NCI-H446 (cell line): ENCODE measurements at places on chromosomes 11 and 22.

GRCh38 chr11:21144531-21144930 lies 475.1 kb downstream of the NELL1 start:
- no peak for DNase-seq

GRCh38 chr22:39237318-39238100 lies 7.3 kb downstream of the PDGFB start:
- DNase-seq, result no peak

GRCh38 chr11:11010624-11011127 lies 152.8 kb upstream of the ZBED5 start:
- DNase-seq, result no peak

DNA sequence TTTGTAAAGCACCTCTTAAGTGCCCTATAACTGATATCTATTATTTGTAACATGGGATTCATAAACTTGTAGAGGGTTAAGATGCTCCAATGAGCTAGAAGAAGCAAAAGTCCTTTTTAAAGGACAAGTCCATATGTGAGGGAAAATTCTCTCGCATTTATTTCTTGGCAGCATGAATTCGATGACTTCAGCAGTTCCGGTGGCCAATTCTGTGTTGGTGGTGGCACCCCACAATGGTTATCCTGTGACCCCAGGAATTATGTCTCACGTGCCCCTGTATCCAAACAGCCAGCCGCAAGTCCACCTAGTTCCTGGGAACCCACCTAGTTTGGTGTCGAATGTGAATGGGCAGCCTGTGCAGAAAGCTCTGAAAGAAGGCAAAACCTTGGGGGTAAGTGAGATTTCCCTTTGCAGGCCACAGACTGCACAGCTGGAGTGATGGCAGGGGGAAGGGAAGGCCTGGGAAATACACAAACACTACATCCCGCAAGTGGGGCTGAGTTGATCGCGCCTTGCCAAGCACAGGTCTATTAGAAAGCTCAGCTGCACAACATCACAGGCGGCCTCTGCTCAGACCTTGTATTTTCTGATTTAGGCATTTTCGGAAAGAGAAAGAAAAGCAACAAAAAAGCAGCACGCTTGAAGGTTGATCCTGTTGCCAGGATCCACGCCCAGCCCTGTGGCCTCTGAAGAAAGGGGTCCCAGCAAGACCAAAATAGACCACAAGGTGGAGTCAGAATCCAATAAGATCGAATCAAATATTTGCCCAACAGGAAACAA lies 1.5 kb downstream of the MS4A8 start:
- DNase-seq, result no peak

DNA sequence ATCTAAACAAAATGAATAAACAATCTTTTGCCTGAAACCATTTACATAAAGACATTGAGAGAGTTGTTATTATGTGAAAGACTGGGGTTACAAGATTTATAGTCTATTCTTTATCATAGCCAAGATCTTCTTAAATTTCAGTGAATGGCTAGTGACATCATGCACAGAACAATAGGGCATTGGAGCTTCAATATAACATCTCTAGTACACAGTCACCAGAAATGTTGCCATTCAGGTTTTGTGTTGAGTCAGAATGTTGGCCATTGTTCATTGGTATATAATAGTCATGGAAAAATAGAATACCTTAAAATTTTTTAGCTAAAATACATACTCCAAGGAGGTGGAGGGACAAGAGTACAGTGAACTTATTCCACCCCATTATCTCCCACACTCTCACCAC lies 44.3 kb downstream of the SLC5A12 start:
- no peak for DNase-seq

- DNase-seq, result no peak
Observed at GRCh38 chr11:96607864-96608558, 218.2 kb downstream of the JRKL start.

GRCh38 chr11:1497600-1497999 lies 11.0 kb upstream of the MOB2 start:
- DNase-seq, result no peak

DNA sequence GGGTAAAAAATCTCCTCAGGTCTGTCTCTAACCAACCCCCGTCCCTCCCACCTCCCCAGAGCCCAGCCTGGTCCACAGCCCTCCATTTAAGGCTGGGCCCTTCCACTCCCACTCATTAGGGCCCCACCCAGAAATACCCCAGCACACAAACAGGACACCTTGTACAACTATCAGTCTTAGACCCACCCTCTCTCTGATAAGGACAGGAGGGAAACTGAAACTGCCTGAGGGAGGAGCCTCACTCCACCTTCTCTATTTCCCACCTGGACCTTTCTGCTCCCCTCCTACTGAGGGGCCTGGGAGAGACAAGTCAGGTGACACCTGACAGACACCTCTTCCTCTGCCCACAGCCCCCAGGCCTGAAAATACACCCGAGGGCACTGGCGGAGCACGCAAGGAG lies 90.2 kb downstream of the PLEKHA7 start:
- no peak for DNase-seq

DNA sequence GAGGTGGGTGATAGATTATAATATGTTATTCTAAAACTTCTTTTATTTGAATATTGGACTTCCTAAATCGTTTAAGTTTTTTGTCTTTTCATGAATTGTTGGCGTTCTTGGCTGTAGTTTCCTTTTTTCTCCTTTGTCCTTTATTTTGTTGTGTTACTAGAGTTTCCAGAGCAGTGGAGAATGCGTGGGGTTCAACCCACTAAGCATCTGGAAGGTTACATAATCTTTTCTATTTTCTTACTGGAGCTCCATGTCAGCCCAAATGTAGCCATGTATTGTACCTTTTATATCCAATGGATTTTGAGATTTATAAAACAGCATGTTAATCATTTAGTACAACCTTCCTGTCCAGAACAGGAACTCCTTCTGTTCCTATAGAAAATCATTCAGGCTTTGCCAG lies 63.2 kb downstream of the PPP6R3 start:
- no peak for DNase-seq

DNA sequence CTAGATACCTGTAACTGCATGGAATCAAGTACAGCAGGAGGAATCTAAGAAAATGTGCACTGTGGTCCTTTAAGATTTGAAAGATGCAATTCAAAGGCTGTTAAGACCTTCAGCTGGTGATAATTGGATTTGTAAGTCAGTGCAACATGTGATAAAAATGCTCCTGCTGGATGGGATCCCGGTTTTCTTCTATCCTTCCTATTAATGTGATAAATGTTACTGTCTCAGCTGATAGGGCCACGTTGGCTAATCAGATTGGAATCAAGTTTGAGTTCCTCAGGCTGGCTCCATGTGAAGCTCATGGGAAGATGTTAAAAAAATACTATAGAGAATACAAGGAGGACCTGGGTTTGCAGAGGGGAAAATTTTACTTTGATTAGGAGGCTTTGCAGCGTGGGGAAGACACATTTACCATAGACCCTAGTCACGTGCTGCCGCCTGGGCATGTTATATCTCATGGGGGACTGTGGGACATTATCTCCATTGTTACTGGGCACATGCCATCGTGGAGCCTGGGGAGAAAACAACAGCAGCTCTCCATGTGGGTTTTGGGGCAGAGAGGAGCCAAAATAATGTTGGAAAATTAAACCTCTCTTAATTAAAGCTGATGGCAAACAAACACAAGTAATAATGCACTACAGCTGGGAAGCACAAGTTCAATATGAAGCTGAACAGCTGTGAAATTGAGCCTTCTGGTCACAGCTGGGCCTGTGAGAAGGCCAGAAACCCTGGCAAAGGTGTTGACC lies 652.5 kb downstream of the NTM start:
- no peak for DNase-seq

- DNase-seq, result no peak
Observed at GRCh38 chr11:11038352-11038751, 180.5 kb upstream of the ZBED5 start.

DNA sequence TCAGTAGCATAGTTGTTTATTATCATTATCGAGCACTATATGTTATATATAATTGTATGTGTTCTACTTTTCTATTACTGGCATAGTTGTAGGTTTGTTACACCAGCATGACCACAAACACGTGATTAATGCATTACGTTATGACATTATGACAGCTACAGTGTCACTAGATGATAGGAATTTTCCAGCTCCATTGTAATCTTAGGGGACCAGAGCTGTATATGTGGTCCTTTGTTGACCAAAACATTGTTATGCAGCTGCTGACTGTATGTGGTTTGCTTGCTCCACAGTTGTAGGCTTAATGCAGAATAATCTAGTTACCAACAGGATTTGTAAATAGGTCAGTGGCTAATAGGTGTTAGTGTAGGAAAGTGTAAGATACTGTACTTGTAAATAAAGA lies 66.1 kb downstream of the HSD17B12 start:
- DNase-seq, result no peak

- DNase-seq, result no peak
Observed at GRCh38 chr11:128251140-128251539, 336.2 kb downstream of the ETS1 start.

- DNase-seq, result no peak
Observed at GRCh38 chr11:73991471-73992006, 8.9 kb upstream of the UCP2 start.

DNA sequence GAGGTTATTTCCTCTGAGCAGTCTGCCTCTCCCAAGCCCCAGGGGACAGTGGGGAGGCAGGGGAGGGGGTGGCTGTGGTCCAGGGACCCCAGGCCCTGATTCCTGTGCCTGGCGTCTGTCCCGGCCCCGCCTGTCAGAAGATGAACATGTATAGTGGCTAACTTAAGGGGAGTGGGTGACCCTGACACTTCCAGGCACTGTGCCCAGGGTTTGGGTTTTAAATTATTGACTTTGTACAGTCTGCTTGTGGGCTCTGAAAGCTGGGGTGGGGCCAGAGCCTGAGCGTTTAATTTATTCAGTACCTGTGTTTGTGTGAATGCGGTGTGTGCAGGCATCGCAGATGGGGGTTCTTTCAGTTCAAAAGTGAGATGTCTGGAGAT lies 3.1 kb downstream of the PIM3 start:
- no peak for DNase-seq

DNA sequence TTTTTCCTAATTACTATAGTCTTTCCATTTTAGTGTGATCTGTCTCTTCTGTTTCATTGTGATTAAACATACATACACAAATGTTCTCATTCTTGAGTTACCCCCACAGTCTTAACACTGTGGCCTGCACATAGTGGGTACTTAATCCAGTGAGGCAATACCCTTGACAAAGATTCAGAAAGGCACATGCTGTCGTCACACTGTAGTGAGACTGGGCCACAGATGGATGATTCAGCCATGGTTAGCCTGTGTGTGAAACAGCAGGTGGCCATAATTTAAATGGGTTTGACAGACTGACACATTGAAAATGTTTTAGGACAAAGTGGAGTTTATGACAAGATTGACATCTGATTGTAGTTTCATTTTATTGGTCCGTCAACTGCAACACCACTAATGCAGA lies 313.1 kb downstream of the C11orf87 start:
- DNase-seq, result peak; percentile 10

GRCh38 chr11:25066706-25067105 lies 569.9 kb downstream of the LUZP2 start:
- no peak for DNase-seq

- no peak for DNase-seq
Observed at GRCh38 chr11:12276831-12277475, 100.4 kb upstream of the PARVA start.

- DNase-seq, result no peak
Observed at GRCh38 chr11:5285703-5286340, 15.9 kb downstream of the OR51B4 start.

DNA sequence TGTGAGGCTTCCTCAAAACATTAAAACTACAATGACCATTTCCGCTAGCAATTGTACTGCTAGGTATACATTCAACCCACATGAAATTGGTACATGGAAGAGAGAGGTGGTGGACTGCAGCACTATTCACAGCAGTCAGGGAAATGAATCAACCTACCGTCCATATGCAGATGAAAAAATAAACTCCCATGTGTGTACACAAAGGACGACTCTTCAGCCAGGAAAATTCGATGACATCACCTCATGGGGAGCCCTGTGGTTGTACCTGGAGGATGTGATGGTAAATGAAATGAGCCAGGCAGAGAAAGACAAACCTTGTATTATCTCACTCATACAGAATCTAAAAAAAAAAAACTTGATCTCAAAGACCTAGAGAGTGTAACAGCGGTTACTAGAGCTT lies 23.3 kb downstream of the RFPL3 start:
- no peak for DNase-seq

DNA sequence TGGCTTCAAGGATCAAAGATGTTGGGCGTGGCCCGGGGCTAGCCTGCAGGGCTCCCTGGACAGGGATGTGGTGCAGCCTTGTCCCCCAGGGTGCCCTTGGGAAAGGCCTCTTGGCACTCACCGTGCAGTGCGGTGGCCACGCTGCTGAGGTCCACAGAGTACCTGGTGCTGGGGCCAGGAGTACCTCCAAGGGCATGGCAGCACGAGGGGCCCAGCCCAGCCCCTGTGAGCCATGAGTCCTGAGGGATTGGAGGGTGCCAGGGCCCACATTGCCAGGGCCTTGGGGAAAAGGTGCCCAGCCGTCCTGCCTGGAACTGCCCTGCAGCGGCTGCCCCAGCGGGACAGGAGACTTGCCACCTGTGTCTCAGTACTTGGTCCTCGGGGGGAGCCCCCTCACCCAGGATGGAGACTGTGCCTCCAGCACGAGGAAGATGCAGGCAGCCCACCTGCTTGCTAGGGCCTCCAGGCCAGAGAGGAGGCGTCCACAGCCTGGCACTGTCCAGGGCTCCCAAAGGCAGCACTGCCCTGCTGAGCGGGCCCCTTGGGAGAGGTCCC lies 44.2 kb downstream of the GRAMD4 start:
- DNase-seq, result no peak

GRCh38 chr22:39598017-39598965 lies 27.7 kb downstream of the CACNA1I start:
- DNase-seq, result no peak

GRCh38 chr11:2510626-2511402 lies 66.0 kb downstream of the KCNQ1 start:
- DNase-seq, result peak; percentile 35

DNA sequence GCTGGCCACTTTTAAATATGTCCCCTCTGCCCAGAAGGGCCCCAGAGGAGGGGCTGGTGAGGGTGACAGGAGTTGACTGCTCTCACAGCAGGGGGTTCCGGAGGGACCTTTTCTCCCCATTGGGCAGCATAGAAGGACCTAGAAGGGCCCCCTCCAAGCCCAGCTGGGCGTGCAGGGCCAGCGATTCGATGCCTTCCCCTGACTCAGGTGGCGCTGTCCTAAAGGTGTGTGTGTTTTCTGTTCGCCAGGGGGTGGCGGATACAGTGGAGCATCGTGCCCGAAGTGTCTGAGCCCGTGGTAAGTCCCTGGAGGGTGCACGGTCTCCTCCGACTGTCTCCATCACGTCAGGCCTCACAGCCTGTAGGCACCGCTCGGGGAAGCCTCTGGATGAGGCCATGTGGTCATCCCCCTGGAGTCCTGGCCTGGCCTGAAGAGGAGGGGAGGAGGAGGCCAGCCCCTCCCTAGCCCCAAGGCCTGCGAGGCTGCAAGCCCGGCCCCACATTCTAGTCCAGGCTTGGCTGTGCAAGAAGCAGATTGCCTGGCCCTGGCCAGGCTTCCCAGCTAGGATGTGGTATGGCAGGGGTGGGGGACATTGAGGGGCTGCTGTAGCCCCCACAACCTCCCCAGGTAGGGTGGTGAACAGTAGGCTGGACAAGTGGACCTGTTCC lies 46.5 kb downstream of the GRAMD4 start:
- no peak for DNase-seq

DNA sequence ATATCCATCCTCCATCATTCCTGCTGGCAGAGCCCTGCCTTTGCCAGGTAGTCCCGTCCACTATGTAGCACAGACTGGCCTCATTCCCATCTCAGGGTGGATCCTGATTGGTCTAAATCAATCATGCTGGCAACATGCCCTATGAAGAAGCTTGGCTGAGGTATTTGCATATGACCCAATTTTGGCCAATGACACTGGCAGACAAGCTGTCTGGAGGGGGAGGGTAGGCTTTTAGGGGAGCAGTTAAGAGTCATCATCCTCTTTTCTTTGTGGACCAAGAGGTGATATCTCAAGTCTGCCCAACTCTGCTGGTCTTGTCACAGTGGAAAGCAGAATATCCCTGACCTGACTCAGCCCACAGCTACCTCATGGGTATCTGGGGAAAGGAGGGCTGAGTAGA lies 5.1 kb downstream of the CCDC89 start:
- peak; percentile 21 for DNase-seq
